Vagina (tissue), 2 donors: ENCODE measurements at places on chromosomes 13 and 19.

GRCh38 chr13:21076253-21076652 lies 14.9 kb upstream of the LATS2 start:
- no peak for DNase-seq

DNA sequence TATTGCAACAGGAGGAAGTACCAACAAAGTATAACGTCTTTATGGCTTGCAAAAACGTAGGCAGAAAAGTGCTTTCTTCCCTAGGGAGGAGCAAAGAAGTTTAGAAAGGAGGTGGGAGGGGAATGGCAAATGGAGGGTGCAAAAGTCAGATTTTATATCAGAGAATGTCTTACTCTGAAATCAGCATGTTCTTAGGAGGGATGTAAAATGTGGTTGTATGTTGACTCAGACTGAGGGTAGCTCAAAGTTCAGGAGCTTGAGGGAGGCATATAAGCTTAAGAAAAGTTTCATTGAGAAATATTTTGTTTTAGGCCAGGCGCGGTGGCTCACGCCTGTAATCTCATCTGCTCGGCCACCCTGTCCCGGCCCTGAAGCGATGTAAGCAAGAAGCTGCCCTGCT lies 1.7 kb downstream of the ZNF90 start:
- no peak for DNase-seq

- peak; percentile 98 for DNase-seq
These were observed 108.8 kb downstream of the KCNRG start for GRCh38 chr13:50123862-50124535.

GRCh38 chr13:60402022-60402421 lies 5.0 kb downstream of the TDRD3 start:
- DNase-seq: no peak

- no peak for DNase-seq
These were observed 16.6 kb downstream of the SIGLEC8 start for GRCh38 chr19:51441410-51442390.

DNA sequence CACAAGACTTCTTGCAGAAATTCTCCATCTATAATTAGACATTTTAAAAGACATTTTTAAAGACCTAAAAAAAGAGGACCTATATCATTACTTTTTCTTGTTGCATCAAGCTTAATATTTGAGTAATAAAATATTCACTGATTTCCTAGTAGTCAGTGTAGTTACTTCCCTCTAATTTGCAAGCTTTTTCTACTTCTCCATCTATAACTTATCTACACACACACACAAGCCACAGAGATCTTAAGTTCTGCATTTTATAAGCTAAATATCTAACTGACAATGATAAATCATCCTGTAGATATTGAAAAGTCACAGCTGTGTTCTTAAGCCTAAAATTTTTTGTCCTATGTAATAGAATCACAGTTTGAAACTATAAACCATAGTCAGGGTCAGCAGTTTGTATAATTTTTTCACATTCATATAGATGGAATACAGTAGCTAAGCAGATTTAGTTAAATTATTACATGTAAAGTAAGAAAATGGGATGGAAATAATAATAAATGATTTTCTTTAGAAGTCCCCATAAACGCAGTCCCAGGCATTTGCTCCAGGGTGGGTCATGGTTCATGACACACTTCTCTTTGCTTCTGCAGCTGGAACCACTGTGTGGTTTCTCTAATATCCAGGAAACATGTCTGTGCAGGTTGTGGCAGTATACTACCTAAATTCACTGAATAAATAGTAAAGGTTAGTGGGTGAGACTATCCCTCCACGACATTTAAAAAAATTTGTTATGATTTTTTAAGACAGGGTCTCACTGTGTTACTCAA lies 60.2 kb downstream of the ESD start:
- DNase-seq: no peak

- DNase-seq: no peak
These were observed 39.5 kb downstream of the DHRS12 start for GRCh38 chr13:51764184-51765141.
